Endothelial cell (in vitro differentiated cells): ENCODE measurements at places on chromosomes 7 and 10.

- H3K4me3 ChIP-seq: no peak overlapping the region
- no peak for DNase-seq
- no peaks in the 10 kb centered on the region for H3K27me3 ChIP-seq
- no peak overlapping the region for H3K27ac ChIP-seq
- peaks cover 11% of the 10 kb centered on the region for H3K4me1 ChIP-seq
- H3K36me3 ChIP-seq: no peaks in the 10 kb centered on the region
Measured at GRCh38 chr10:33819206-33819605, 484.7 kb upstream of the NRP1 start.

DNA sequence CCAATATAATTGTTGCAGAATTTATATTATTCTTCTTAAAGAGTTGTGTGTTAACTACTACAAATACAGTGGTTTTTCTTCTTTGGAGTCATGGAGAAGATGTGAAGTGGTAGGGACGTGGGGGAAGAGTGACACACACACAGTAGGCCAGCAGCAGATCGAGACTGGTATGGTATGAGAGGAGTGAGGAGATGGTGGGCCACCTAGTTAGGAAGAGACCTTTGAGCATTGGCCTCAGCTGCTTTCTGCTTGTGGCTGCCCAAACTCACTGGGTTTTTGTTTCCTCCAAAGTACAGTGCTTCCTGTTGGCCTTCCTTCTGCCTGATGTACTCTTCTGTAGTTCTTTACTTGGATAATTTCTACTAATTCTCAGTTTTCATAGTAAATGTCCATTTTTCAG lies 14.6 kb downstream of the VCL start:
- H3K4me3 ChIP-seq: no peak overlapping the region
- DNase-seq: no peak
- H3K27ac ChIP-seq: peak overlapping the region; percentile 13

- peaks cover 9% of the 10 kb centered on the region for H3K27me3 ChIP-seq
- no peak for DNase-seq
- H3K4me3 ChIP-seq: no peak overlapping the region
- no peaks in the 10 kb centered on the region for H3K4me1 ChIP-seq
- no peak overlapping the region for H3K27ac ChIP-seq
Measured at GRCh38 chr7:151727579-151728285, 149.2 kb downstream of the PRKAG2 start.

- peaks cover 38% of the 10 kb centered on the region for H3K36me3 ChIP-seq
- no peak for DNase-seq
- H3K27me3 ChIP-seq: peaks cover 11% of the 10 kb centered on the region
- no peaks in the 10 kb centered on the region for H3K4me1 ChIP-seq
Measured at GRCh38 chr10:15220445-15220844, 52.0 kb upstream of the NMT2 start.

DNA sequence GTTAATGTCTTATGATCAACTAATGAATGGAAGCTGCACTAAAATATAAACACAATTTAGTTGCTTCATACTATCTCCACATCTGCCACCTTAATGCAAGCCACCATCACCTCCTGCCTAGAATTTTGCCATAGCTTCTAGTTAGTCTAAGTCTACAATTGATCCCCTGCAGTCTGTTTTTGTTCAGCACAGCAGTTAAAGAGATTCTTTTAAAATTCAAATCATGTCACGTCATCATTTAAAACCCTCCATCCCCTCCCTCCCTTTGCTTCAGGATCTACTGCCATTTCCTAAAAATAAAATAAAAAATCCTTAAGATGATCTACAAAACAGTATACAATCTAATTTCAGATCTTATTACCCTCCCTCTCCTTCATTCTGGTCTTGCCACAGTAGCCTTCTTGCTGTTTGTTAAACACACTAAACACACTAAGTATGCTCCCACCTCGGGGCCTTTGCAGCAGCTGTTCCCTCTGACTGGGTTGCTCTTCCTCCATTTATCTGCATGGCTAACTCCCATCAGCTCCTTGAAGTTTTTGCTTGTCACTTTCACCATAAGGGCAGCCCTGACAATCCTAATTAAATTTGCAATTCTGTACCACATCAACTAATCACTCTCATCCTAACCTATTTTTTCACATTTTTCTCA lies 97.0 kb upstream of the FOXP2 start:
- no peaks in the 10 kb centered on the region for H3K36me3 ChIP-seq
- H3K4me3 ChIP-seq: no peak overlapping the region
- peaks cover 2% of the 10 kb centered on the region for H3K27me3 ChIP-seq
- H3K4me1 ChIP-seq: peaks cover 5% of the 10 kb centered on the region
- no peak for DNase-seq
- no peak overlapping the region for H3K27ac ChIP-seq

DNA sequence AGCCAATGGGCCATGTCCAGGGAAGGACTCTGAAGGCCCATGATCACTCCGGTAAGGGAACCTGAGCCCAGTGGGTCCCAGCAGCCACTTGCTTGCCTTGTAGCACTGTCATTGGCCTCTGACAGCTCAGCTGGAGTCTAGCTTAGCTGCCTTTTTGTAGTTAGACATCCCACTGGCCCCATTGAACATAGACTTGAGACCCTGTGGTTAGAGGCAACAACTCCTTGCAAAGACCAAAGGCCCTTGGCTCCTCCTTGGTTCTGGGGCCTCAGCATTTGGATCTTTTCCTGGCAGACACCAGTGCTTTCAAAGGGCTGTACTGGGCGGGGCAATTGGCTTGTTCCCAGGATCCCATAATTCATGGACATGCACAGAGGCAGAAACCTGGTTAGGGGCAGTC lies 321.2 kb downstream of the CXCL12 start:
- H3K4me1 ChIP-seq: no peaks in the 10 kb centered on the region
- no peak overlapping the region for H3K4me3 ChIP-seq
- no peak overlapping the region for H3K27ac ChIP-seq
- peaks cover 4% of the 10 kb centered on the region for H3K27me3 ChIP-seq
- no peak for DNase-seq
- H3K36me3 ChIP-seq: no peaks in the 10 kb centered on the region

- H3K27ac ChIP-seq: peak within 1 kb of the TSS; percentile 42
- peaks cover 8% of the 10 kb centered on the region for H3K4me1 ChIP-seq
- peaks cover 3% of the 10 kb centered on the region for H3K36me3 ChIP-seq
- H3K4me3 ChIP-seq: peak within 1 kb of the TSS; percentile 92
- H3K27me3 ChIP-seq: peaks cover 10% of the 10 kb centered on the region
Measured at GRCh38 chr10:5977471-5978229, at the start of gene IL15RA. Gene IL15RA (minus strand): TSS chr10:5977543. CDS start chr10:5977492, 51 bp downstream.

DNA sequence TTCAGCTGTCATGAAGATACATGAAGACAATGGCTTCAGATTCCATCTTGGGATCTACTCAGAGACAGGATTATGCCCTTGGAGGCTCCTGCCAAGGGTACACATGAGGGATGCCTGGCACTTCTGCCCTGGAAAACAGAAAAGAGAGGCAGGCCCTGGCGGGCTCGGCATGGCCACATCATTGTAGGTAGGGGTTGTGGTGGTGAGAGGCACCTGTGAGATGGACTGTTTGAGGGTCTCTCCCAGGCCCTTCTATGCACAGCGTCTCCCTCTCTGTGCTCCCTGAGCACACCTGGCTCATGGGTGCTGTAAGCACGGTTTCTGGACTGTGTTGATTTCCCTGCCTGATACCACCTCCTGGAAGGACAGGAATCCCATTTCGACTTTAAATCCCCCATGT lies 304.3 kb downstream of the GLRX3 start:
- no peaks in the 10 kb centered on the region for H3K4me1 ChIP-seq
- peaks cover 4% of the 10 kb centered on the region for H3K27me3 ChIP-seq
- peaks cover 5% of the 10 kb centered on the region for H3K36me3 ChIP-seq
- H3K4me3 ChIP-seq: no peak overlapping the region

- no peaks in the 10 kb centered on the region for H3K36me3 ChIP-seq
- no peak overlapping the region for H3K27ac ChIP-seq
- no peak for DNase-seq
Measured at GRCh38 chr10:99315853-99316252, 13.3 kb upstream of the CNNM1 start.
